ENCODE measurements at places on chromosomes 16 and 17.

DNA sequence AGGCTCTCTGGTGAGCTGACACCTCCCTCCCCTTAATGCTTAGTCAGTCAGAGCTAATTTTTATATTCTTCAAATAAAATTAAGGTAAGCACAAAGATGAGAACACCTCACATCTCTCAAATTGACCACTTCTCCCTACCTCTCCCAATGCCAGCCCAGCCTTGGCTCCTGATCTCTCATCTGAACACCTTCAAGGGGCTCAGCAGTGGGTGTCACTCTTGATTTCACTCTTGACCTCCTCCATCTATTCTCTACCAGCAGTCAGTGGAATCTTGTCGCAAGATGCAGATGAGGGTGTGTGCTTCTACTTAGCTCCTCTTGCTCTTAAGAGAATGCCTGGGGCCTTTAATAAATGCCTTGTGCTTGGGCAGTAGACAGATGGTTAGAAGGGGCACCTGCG, 309.0 kb upstream of the IRX3 start:
- no peak for DNase-seq
- H3K27ac ChIP-seq = no peak overlapping the region
- H3K4me3 ChIP-seq = no peak overlapping the region
- H3K4me1 ChIP-seq = no peaks in the 10 kb centered on the region

DNA sequence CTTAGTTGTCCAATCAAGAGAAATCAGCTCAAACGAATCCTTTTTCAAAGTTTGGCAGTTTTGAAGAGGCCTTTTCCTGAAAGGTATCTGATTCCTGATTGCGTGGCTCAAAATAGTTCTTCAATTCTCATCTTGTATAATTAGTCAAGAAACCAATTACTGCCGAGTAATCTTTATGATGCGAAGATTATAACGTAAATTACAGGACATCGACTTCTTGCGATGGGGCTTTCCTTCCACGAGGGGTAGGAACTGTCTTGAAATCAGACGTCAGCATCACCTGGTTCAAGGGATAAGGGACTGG, 644 bp upstream of the ARL2BP start:
- H3K4me1 ChIP-seq = peaks cover 23% of the 10 kb centered on the region
- peak overlapping the region; percentile 95 for H3K27ac ChIP-seq
- H3K36me3 ChIP-seq = peaks cover 40% of the 10 kb centered on the region
- DNase-seq = no peak
- H3K4me3 ChIP-seq = peak overlapping the region; percentile 85
- H3K27me3 ChIP-seq = no peaks in the 10 kb centered on the region

DNA sequence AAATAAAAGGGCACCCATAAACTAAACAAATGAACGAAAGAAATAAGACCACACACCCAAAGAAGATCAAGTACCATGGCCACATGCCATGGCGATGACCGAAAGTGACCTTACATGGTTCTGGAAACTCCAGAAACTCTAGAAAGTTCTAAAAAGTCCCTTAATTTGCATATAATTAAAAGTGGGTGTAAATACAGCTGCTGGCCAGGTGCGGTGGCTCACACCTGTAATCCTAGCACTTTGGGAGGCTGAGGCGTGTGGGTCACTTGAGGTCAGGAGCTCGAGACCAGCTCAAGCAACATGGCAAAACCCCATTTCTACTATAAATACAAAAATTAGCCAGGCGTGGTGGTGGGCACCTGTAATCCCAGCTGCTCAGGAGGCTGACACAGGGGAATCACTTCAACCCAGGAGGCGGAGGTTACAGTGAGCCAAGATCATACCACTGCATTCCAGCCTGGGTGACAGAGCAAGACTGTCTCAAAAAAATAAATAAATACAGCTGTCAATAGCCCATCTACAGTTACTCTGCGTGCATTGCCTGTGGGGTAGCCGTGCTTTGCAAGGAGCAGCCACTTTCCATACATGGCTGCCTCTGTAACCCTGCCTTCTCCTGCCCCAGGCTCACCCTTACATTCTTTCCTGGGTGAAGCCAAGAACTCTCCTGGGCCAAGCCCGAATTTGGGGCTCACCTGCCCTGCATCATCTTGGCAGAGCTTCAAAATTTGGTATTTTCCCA, 7.2 kb upstream of the ZNF778 start:
- no peak for DNase-seq
- H3K4me3 ChIP-seq = no peak overlapping the region
- H3K36me3 ChIP-seq = no peaks in the 10 kb centered on the region
- H3K27me3 ChIP-seq = peaks cover 27% of the 10 kb centered on the region
- H3K27ac ChIP-seq = no peak overlapping the region

GRCh38 chr17:40056379-40057015, 2.3 kb upstream of the MED24 start:
- H3K27ac ChIP-seq = no peak overlapping the region
- no peak for DNase-seq
- peaks cover 27% of the 10 kb centered on the region for H3K36me3 ChIP-seq

DNA sequence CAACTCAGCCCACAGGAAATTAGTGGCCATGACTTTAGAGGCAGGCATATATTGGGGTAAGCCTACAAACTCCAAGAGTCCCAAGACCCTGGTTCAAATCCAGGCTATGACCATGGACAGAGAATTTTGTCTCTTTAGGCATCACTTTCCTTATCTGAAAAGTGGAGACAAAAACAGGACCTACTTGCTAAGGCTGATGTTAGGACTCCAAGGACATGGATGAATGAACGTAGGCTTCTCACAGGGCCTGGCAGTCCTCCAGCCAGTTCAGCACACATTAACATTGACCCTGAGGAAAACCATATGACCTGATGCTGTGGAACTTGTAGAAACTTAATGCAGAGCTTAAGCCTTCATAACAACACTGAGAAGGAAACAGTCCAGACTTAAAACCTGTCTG, 1.4 kb downstream of the FKBP10 start:
- peaks cover 9% of the 10 kb centered on the region for H3K27me3 ChIP-seq
- no peak overlapping the region for H3K27ac ChIP-seq
- no peaks in the 10 kb centered on the region for H3K36me3 ChIP-seq

GRCh38 chr17:66469088-66469442, 166.7 kb downstream of the PRKCA start:
- H3K36me3 ChIP-seq = peaks cover 67% of the 10 kb centered on the region
- peaks cover 86% of the 10 kb centered on the region for H3K4me1 ChIP-seq

DNA sequence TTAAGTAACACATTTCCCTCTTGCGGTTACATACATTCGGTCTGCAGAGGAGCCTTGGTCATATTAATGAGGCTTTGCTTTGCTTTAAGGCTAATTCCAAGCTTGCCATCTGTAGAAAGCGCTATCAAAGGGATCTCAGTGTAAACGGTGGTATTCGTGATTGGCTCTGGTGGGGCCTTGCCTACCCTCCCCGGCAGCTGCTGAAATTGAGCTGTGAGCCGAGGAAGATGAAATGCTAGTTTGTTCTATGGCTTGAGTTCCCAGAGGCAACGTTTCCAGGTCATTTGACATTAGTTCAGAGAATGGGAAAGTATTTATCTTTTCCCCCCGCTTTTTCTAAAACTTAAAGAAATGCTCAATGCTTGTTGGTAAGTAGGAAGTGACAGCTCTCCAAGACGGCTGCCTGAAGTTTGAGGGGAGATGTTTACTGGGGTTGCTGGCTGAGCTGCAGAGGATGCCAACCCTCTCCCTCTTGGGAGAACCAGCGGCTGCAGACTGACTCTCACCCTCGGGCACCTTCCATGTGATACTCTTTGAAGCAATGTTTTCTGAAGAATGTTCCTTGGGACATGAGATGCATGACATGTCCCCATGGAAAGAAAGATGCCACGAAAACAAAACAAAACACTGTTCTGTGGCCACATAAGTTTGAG, 458.7 kb upstream of the EEF2KMT start:
- H3K27me3 ChIP-seq = no peaks in the 10 kb centered on the region
- no peak overlapping the region for H3K27ac ChIP-seq
- DNase-seq = no peak
- H3K4me1 ChIP-seq = peaks cover 4% of the 10 kb centered on the region

- H3K27me3 ChIP-seq = peaks cover 22% of the 10 kb centered on the region
- H3K27ac ChIP-seq = no peak overlapping the region
- H3K4me3 ChIP-seq = no peak overlapping the region
- H3K4me1 ChIP-seq = peaks cover 3% of the 10 kb centered on the region
- DNase-seq = no peak
Measured at GRCh38 chr16:49745311-49745747, 110.6 kb downstream of the ZNF423 start.

DNA sequence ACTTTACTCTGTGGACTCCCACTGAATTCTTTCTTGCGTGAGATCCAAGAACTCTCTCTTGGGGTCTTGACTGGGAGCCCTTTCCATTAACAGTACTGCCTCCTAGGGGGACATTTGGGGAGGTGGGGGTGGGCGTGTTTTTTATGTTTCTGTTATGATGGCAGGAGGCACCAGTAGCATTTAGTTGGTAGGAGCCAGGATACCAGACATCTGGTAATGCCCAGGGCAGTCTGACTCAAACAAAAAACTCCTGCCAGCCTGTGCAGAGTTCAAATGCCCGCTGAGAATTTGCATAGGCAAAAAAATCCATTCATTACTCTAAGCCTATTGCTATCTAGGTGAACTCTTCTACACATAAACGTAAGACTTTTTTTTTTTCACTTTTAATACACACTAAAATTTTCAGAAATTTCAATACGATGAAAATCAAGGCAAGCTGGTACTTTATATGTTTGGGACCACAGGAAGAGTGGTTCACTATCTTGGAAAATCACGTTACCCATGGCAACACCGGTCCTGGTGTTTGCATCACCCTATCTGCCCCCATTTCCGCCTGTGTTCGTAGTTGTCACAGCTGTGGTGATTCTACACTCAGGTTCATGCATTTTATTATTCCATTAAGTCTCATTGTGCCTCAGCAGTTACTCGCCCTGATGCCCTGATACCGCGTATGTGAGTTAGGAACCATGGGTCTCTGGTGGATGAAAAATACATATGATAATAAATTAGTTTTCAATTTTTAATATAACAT, 121.1 kb upstream of the XYLT1 start:
- DNase-seq = no peak
- peaks cover 25% of the 10 kb centered on the region for H3K27me3 ChIP-seq
- peak overlapping the region; percentile 94 for H3K27ac ChIP-seq
- H3K36me3 ChIP-seq = no peaks in the 10 kb centered on the region
- H3K4me1 ChIP-seq = peaks cover 21% of the 10 kb centered on the region

GRCh38 chr16:2371421-2371820, 30.9 kb upstream of the ABCA3 start:
- H3K4me1 ChIP-seq = no peaks in the 10 kb centered on the region
- no peaks in the 10 kb centered on the region for H3K36me3 ChIP-seq
- H3K27me3 ChIP-seq = peaks cover 29% of the 10 kb centered on the region
- H3K27ac ChIP-seq = no peak overlapping the region
- no peak overlapping the region for H3K4me3 ChIP-seq
- DNase-seq = no peak

- peaks cover 56% of the 10 kb centered on the region for H3K4me1 ChIP-seq
- H3K36me3 ChIP-seq = peaks cover 60% of the 10 kb centered on the region
- no peak overlapping the region for H3K4me3 ChIP-seq
- H3K27me3 ChIP-seq = no peaks in the 10 kb centered on the region
Measured at GRCh38 chr16:47565454-47565853, 104.3 kb downstream of the PHKB start.

- H3K4me3 ChIP-seq = peak overlapping the region; percentile 78
- H3K36me3 ChIP-seq = peaks cover 13% of the 10 kb centered on the region
- peak overlapping the region; percentile 88 for H3K27ac ChIP-seq
- H3K4me1 ChIP-seq = peaks cover 20% of the 10 kb centered on the region
- peak; percentile 83 for DNase-seq
- H3K27me3 ChIP-seq = no peaks in the 10 kb centered on the region
Measured at GRCh38 chr17:76383546-76384221, 725 bp upstream of the SPHK1 start.

All from activated T-cell treated with anti-CD3 and anti-CD28 coated beads, Interleukin-2, amount 50 U/mL, for 24 hours (primary cell).